Mesenchymal stem cell (in vitro differentiated cells and primary cell): ENCODE measurements at places on chromosomes 1 and 21.

GRCh38 chr21:33433425-33434114, 30.4 kb downstream of the IFNGR2 start:
- no peak for DNase-seq
- H3K27me3 ChIP-seq: no peaks in the 10 kb centered on the region
- H3K27ac ChIP-seq: peak overlapping the region; percentile 27
- H3K4me1 ChIP-seq: peaks cover 19% of the 10 kb centered on the region
- H3K36me3 ChIP-seq: peaks cover 54% of the 10 kb centered on the region

- H3K27ac ChIP-seq: no peak overlapping the region
- DNase-seq: no peak
- no peak overlapping the region for H3K4me3 ChIP-seq
- no peaks in the 10 kb centered on the region for H3K36me3 ChIP-seq
- no peaks in the 10 kb centered on the region for H3K27me3 ChIP-seq
- H3K4me1 ChIP-seq: no peaks in the 10 kb centered on the region
These were observed 338.3 kb downstream of the SIPA1L2 start for GRCh38 chr1:232291681-232292080.

GRCh38 chr1:210702506-210702905, 373.8 kb downstream of the HHAT start:
- no peak for DNase-seq
- H3K36me3 ChIP-seq: no peaks in the 10 kb centered on the region
- H3K27me3 ChIP-seq: no peaks in the 10 kb centered on the region
- H3K4me1 ChIP-seq: no peaks in the 10 kb centered on the region

GRCh38 chr1:15068997-15069396, 84.5 kb upstream of the TMEM51 start:
- peaks cover 57% of the 10 kb centered on the region for H3K36me3 ChIP-seq
- H3K27me3 ChIP-seq: no peaks in the 10 kb centered on the region
- DNase-seq: no peak
- no peak overlapping the region for H3K27ac ChIP-seq
- no peak overlapping the region for H3K4me3 ChIP-seq

- H3K27ac ChIP-seq: no peak overlapping the region
- no peak for DNase-seq
- no peak overlapping the region for H3K4me3 ChIP-seq
- peaks cover 3% of the 10 kb centered on the region for H3K4me1 ChIP-seq
- peaks cover 41% of the 10 kb centered on the region for H3K27me3 ChIP-seq
- H3K36me3 ChIP-seq: no peaks in the 10 kb centered on the region
These were observed 16.6 kb upstream of the S100A11 start for GRCh38 chr1:152053375-152053774.

- H3K27me3 ChIP-seq: no peaks in the 10 kb centered on the region
- H3K36me3 ChIP-seq: no peaks in the 10 kb centered on the region
- no peaks in the 10 kb centered on the region for H3K4me1 ChIP-seq
- no peak for DNase-seq
- H3K4me3 ChIP-seq: no peak overlapping the region
These were observed 185.1 kb downstream of the LRRC7 start for GRCh38 chr1:69752831-69753230.

DNA sequence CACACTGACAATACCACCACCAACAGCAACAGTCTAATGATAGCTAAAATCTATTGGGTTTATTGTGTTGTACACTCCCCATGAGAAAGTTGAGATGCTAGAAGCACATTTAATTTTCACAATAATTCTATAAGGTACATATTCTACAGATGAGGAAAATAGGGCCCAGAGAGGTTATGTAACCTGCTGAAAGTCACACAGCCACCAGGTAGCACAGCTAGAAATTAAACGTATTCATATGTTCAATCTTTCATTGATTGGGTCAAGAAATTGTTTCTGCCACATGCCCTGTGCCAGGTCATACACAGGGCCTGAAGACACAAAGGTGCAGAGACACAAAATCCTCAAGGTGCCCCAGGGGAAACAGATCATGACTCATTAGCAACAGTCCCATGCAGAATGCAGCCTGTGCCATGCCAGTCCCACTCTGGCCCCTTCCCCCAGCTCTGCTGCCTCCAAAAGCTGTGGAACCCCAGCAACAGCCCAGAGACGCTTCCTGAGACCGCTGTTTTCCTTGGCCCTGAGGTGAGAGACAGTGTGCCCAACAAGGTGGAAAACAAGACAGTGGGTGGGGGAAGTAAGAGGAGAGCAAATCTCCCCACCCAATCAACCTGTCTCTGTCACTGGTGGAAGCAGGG, 32.1 kb downstream of the GJA4 start:
- no peak for DNase-seq
- no peaks in the 10 kb centered on the region for H3K36me3 ChIP-seq
- H3K27me3 ChIP-seq: no peaks in the 10 kb centered on the region
- no peak overlapping the region for H3K4me3 ChIP-seq
- H3K4me1 ChIP-seq: no peaks in the 10 kb centered on the region

- H3K27ac ChIP-seq: no peak overlapping the region
- H3K36me3 ChIP-seq: no peaks in the 10 kb centered on the region
- H3K4me3 ChIP-seq: no peak overlapping the region
- DNase-seq: no peak
These were observed 71.8 kb downstream of the EPHB2 start for GRCh38 chr1:22782406-22782805.

GRCh38 chr1:7595336-7595735, 175.8 kb upstream of the VAMP3 start:
- H3K4me1 ChIP-seq: no peaks in the 10 kb centered on the region
- H3K27me3 ChIP-seq: peaks cover 34% of the 10 kb centered on the region
- H3K36me3 ChIP-seq: no peaks in the 10 kb centered on the region
- H3K27ac ChIP-seq: no peak overlapping the region
- H3K4me3 ChIP-seq: no peak overlapping the region

- DNase-seq: no peak
- H3K4me1 ChIP-seq: no peaks in the 10 kb centered on the region
- peaks cover 6% of the 10 kb centered on the region for H3K27me3 ChIP-seq
- H3K36me3 ChIP-seq: no peaks in the 10 kb centered on the region
- no peak overlapping the region for H3K4me3 ChIP-seq
These were observed 337.1 kb downstream of the SIPA1L2 start for GRCh38 chr1:232292818-232293217.

DNA sequence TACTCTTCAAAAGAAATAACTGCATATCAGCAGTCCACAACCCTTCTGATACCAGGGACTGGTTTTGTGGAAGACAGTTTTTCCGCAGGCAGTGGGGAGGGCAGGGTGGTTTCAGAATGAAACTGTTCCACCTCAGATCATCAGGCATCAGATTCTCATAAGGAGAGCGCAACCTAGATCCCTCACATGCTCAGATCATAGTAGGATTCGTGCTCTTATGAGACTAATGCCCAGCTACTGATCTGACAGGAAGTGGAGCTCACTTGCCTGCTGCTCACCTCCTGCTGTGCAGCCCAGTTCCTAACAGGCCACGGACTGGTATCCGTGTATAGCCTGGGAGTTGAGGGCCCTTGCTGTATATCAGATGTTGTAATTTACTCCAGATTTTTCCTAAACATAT, 11.5 kb downstream of the RO60 start:
- DNase-seq: peak; percentile 14
- no peaks in the 10 kb centered on the region for H3K27me3 ChIP-seq
- H3K4me1 ChIP-seq: no peaks in the 10 kb centered on the region
- H3K4me3 ChIP-seq: no peak overlapping the region
- H3K36me3 ChIP-seq: peaks cover 30% of the 10 kb centered on the region

DNA sequence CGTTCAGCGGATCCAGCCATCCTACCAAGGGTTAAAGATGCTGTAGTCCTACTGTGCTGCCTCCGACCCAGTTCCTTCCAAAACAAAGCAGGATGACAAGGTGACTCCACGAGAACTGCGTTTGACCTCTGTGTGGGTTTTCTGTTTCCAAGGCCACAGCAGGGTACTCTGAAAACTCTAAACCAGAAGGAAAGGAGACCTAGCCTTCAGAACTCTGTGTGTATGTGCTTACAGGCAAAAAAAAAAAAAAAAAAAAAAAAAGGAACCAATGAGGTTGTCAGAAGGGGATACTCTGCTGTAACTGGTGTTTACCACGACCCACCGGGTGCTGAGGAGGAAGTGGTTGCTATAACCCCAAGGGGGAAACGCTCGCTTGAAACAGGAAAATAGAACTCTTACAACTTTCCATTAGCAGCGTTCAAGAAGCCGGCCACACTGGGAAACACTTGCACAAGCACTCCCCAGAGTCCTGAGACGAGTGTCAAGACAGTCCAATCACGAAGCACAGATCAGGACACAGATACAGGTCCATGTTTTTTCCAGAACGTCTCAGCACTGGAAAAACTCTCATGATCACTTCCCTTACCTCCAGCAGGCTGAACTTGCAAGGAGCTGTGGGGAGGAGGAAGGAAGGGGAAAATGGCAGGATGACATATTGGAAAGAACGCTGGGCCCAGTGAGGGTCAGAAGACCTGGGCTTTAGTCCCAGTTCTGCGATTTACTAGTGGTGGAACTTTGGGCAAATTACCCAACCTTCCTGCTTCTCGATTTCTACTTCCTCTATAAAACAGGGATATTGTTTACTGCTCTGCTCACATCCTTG, 64.0 kb downstream of the ITPKB start:
- H3K4me1 ChIP-seq: peaks cover 12% of the 10 kb centered on the region
- DNase-seq: peak; percentile 62
- H3K27ac ChIP-seq: no peak overlapping the region

DNA sequence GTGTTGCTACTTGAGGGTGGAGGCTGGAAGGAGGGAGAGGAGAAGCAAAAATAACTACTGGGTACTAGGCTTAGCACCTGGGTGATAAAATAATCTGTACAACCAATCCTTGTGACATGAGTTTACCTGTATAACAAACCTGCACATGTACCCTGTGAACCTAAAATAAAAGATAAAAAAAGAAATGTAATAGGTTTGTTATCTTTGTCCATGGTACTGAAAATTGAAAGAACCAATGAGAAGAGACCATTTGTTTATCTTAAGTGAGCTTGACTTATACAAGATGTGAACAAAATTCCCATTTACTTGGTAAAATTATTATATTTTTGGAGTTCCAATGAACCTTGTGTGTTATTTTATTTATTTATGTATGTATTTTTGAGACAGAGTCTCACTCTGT, 11.1 kb upstream of the USP25 start:
- no peaks in the 10 kb centered on the region for H3K27me3 ChIP-seq
- H3K27ac ChIP-seq: no peak overlapping the region
- no peaks in the 10 kb centered on the region for H3K36me3 ChIP-seq

GRCh38 chr1:14666962-14667650, 68.6 kb downstream of the KAZN start:
- H3K4me1 ChIP-seq: no peaks in the 10 kb centered on the region
- no peak for DNase-seq
- H3K27me3 ChIP-seq: peaks cover 40% of the 10 kb centered on the region
- no peak overlapping the region for H3K4me3 ChIP-seq
- H3K36me3 ChIP-seq: no peaks in the 10 kb centered on the region
- no peak overlapping the region for H3K27ac ChIP-seq

DNA sequence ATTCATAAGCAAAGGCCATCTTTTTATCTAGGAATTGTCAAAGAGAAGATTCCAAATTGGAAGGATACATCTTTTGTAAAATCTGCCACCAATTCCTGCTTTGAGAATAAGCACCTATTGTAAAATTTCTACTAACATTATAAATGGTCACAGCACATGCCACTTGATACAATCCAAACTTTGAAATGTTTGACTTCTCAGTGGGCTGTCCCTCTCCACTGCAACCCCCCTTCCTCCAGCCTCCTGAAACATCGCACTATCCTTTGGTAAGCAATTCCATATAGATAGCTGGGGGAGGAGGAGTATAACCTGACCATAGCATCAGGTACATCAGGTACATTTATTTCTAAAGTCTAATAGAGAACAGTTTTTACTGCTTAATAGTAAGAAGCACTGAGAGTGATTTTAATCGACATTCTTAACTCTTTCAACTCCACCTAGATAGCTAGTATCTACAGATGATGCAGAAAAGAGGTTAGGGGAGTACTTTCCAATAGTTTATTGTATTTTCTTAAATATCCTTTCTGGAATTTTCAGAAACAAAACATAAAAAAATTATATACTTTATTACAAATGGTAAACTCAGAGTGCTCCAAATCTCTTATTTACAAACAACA, 2.9 kb downstream of the JUN start:
- peak overlapping the region; percentile 41 for H3K4me3 ChIP-seq
- H3K27me3 ChIP-seq: no peaks in the 10 kb centered on the region
- DNase-seq: peak; percentile 94
- H3K36me3 ChIP-seq: peaks cover 26% of the 10 kb centered on the region
- H3K27ac ChIP-seq: peak overlapping the region; percentile 64
- peaks cover 1% of the 10 kb centered on the region for H3K4me1 ChIP-seq

GRCh38 chr1:110155878-110156522, 5.7 kb downstream of the SLC6A17 start:
- no peak overlapping the region for H3K27ac ChIP-seq
- no peaks in the 10 kb centered on the region for H3K36me3 ChIP-seq
- peaks cover 44% of the 10 kb centered on the region for H3K27me3 ChIP-seq
- H3K4me3 ChIP-seq: no peak overlapping the region

- no peak for DNase-seq
- no peaks in the 10 kb centered on the region for H3K36me3 ChIP-seq
- no peaks in the 10 kb centered on the region for H3K27me3 ChIP-seq
- no peak overlapping the region for H3K4me3 ChIP-seq
These were observed 80.2 kb downstream of the MAST2 start for GRCh38 chr1:45883658-45884057.

- no peaks in the 10 kb centered on the region for H3K27me3 ChIP-seq
- no peak for DNase-seq
- no peaks in the 10 kb centered on the region for H3K36me3 ChIP-seq
- H3K27ac ChIP-seq: no peak overlapping the region
These were observed 355.6 kb upstream of the ST6GALNAC5 start for GRCh38 chr1:76511558-76512179.

DNA sequence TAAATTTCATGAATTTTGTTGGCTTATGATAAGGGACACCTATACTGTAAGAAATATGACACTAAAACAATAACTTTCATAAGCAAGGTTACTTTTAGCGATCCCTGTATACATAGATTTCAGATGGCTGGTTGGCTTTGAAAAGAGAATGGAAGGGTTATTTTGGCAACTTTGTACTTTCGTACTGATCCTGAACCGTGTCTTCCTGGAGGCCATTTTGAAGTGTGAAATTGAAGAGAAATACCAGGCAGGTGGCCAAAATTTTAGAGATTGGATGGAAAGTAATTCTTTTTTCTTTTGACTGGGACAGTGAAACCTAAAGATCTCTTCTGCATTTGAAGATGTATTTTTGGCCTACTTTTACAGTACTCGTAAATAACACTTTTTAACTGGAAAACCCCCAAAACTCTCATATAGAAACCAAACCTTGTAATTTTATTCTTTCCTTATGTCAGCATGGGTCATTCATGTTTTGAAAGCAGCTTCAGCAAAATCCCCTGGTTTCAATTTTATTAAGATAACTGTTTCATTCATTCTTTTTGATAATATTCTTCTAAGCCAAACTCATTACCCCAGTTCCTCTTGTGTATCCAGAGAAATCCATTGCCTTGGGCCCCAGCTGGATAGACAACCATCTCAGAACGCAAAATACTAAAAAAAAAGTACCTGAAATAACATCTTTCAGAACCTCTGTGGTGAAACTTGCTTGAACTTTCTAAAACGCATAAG, 38.4 kb upstream of the ZNF281 start:
- H3K4me3 ChIP-seq: no peak overlapping the region
- DNase-seq: no peak
- no peaks in the 10 kb centered on the region for H3K36me3 ChIP-seq
- no peak overlapping the region for H3K27ac ChIP-seq
- no peaks in the 10 kb centered on the region for H3K27me3 ChIP-seq
